ENCODE measurements at places on chromosomes 6 and 20.

- H3K27me3 ChIP-seq, result no peaks in the 10 kb centered on the region
- H3K4me3 ChIP-seq, result no peak overlapping the region
- H3K27ac ChIP-seq, result no peak overlapping the region
- no peaks in the 10 kb centered on the region for H3K36me3 ChIP-seq
- no peaks in the 10 kb centered on the region for H3K4me1 ChIP-seq
Observed at GRCh38 chr20:8693709-8694108, 375.2 kb upstream of the PLCB4 start.

DNA sequence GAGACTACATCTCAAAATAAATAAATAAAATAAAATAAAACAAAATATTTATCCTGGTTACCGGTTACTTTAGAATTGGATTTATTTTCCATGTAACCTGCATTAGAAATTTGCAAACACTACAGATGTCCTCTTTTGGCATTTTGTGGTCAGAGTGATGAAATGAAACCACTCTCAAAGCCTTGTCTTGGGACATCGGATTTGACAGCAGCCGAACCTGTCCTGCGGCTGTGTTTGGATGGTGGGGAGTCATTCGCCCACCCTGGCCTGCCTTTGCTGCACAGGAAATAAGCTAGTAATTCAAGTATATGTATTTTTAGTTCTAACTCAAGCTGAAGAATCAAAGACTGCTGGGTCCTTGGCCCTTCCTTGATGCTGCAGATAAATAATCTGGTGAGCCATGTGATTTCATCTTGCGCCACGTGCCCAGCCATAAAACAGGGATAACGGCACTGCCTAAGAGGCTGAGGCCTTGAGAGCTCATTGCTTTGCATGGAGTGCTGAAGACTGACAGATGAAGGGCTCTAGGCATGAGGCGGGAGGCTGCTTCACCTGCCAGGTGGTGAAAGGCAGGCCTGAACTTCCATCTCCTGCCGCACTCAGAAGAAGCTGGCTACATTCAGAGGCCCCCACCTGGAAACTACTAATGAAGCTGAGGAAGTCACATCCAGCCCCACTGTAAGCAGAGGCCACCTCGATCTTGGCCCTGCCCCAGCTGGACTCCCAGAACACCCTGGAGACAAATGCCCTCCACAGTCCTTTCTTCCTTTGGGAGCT, 76.9 kb downstream of the NOL4L start:
- no peak for DNase-seq
- peaks cover 51% of the 10 kb centered on the region for H3K4me1 ChIP-seq
- H3K27me3 ChIP-seq, result no peaks in the 10 kb centered on the region
- H3K27ac ChIP-seq, result no peak overlapping the region

GRCh38 chr6:13395272-13396237, 67.2 kb upstream of the TBC1D7 start:
- no peaks in the 10 kb centered on the region for H3K36me3 ChIP-seq
- H3K4me3 ChIP-seq, result no peak overlapping the region
- no peaks in the 10 kb centered on the region for H3K27me3 ChIP-seq
- DNase-seq, result no peak
- no peak overlapping the region for H3K27ac ChIP-seq
- H3K4me1 ChIP-seq, result peaks cover 5% of the 10 kb centered on the region

GRCh38 chr6:125083684-125083990, 69.9 kb upstream of the TPD52L1 start:
- peak overlapping the region; percentile 49 for H3K27ac ChIP-seq
- H3K27me3 ChIP-seq, result no peaks in the 10 kb centered on the region
- H3K4me1 ChIP-seq, result no peaks in the 10 kb centered on the region

DNA sequence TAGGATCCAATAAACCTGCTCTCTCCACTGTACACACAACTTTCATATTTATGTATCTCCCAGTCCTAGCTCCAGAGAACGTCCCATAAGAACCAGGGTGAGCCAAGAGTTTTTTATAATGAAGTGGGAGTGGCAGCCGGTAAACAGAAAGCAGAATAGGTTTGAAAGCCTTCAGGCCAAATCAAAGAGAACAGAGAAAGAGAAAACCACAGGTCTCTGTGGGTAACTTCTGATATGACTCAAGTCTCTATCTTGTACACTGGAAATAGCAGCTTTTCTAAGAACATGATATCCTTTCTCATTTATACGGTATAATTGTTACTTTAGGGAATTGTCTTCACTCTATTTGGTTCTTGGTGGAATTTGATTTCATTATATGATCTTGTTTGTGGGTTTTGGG, 273.6 kb downstream of the PACRG start:
- H3K4me3 ChIP-seq, result no peak overlapping the region
- H3K27me3 ChIP-seq, result no peaks in the 10 kb centered on the region
- H3K27ac ChIP-seq, result no peak overlapping the region
- H3K4me1 ChIP-seq, result no peaks in the 10 kb centered on the region
- H3K36me3 ChIP-seq, result no peaks in the 10 kb centered on the region
- no peak for DNase-seq

GRCh38 chr20:63748070-63748933, 8.7 kb downstream of the SLC2A4RG start:
- no peak overlapping the region for H3K27ac ChIP-seq
- H3K27me3 ChIP-seq, result no peaks in the 10 kb centered on the region
- peaks cover 20% of the 10 kb centered on the region for H3K4me1 ChIP-seq

DNA sequence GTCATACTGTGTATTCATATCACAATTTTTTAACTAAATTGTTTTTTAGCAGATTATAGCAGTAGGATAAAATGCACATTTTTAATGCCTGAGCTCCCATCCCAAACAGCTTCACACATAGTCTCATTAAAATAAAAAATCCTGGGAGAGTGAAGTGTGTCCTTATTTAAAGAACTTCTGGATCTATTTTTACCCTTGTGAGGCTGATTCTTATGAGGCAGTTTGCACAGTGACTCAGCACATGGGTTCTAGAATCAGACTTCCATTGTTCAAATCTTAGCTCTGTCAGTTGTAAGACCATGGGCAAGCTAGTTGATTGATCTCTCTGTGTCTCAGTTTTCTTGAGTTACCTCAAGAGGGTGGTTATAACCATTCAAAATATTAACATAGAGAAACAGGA, 72.3 kb downstream of the MACROD2 start:
- no peak overlapping the region for H3K4me3 ChIP-seq
- no peaks in the 10 kb centered on the region for H3K27me3 ChIP-seq
- no peak for DNase-seq
- no peaks in the 10 kb centered on the region for H3K4me1 ChIP-seq
- no peaks in the 10 kb centered on the region for H3K36me3 ChIP-seq
- H3K27ac ChIP-seq, result no peak overlapping the region

DNA sequence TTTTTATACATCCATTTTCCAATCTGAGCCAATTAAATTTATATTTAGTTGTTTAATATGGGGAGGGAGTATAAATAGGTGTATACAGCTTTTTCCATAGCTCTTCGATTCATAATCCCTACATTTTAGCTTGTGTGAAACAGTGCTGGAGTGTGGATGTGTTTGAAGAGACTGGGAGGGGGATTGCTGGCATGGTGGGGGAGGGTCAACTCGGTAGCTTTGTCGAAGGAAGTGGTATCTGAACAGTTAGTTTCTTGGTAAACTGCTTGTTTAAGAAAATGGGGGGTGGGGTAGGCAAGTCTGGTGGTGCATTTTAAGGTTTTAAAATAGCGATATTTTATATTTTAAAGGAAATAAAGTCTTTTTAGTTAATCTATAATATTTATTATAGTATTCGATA, 1.4 kb upstream of the LIN28B start:
- H3K4me3 ChIP-seq, result no peak overlapping the region
- no peak for DNase-seq
- peaks cover 52% of the 10 kb centered on the region for H3K27me3 ChIP-seq
- no peaks in the 10 kb centered on the region for H3K4me1 ChIP-seq

DNA sequence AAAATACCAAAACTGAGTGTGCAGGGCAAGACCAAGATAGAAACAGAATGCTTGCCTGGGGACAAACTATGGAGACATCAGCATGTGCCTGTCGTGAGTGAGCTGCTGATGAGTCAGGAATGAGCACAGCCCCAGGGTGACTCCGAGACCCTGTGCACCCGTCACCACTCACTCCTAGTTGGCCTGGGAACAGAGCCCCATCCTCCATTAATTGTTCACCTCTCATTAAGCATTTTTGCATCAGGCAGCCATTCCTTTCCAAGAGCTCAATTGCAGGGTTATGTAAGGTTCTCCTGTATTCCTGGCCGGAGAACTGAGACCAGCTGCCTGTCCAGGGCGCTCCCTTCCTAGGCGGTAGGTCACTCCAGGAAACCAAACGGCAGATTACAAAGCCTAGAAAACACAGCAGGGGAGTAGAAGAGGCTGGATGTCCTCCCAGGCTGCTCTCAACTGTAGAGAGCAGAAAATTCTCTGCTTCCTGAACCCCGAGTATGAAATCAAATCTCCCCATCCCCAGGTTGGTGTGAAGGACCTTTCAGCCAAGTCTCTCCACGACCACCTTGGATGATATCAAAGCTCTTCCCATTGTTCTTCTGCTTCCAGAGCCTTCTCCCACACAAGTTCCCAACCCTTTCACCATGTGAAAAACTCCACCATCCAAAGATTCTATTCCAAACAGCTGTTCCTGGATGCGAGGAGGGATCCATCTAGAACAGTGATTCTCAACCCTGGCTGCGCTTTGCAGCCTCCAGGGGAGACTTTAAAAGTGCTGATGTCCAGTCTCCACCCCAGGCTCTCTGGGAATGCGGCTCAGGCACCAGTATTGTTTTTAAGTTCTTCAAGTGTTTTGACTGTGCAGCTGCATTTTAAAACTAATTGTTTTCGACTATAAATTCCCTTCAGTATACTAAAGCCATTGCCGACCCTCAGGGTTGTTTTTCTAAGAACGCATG, 532.6 kb upstream of the JARID2 start:
- no peaks in the 10 kb centered on the region for H3K36me3 ChIP-seq
- H3K27ac ChIP-seq, result no peak overlapping the region
- no peaks in the 10 kb centered on the region for H3K27me3 ChIP-seq
- no peak for DNase-seq
- H3K4me3 ChIP-seq, result no peak overlapping the region

DNA sequence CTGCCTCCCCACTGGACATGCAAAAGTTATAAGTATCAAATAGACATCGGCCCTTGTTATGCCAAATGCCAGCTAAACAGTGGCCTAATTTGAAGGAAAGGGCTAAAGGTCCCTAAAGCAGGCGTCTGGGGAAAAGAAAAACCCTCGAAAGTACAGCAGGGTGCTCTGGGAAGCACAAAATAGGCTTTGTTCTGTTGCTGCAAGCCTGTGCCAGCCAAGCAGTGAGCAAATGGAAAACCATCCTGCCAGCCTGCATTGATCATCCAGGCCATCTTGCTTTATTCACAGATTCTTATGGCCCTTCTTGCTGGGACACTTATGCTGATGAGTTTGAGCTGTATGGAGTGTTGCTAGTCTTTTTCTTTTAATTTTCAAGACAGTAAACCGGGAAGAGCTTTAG, 62.2 kb upstream of the PLEKHG1 start:
- no peak overlapping the region for H3K27ac ChIP-seq
- DNase-seq, result no peak
- H3K4me1 ChIP-seq, result no peaks in the 10 kb centered on the region
- no peaks in the 10 kb centered on the region for H3K36me3 ChIP-seq
- no peak overlapping the region for H3K4me3 ChIP-seq

DNA sequence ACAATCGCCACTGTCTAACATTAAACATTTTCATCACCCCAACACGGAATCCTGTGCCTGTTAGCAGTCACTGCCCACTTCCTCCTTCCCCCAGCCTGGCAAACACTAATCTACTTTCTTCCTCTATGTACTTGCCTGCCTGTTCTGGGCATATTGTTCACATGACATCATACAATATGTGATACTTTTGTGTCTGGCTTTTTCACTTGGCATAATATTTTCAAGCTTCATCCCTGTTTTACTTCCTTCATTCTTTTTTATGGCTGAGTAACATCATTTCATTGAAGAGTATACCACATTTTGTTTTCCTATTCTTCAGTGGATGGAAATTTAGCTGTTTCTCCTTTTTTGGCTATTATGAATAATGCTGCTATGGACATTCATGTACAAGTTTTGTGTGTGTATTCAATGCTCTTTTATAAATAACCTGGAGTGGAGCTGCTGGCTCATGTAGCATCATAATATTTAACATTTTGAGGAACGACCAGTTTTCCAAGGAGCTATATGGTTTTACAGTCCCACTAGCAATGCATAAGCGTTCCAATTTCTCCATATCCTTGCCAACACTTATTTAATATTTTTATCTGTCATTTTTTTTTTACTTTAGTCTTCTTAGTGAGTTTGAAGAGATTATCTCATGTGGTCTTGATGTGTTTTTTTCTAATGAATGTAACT, 360.1 kb downstream of the HDGFL1 start:
- no peaks in the 10 kb centered on the region for H3K27me3 ChIP-seq
- H3K36me3 ChIP-seq, result no peaks in the 10 kb centered on the region
- H3K4me1 ChIP-seq, result no peaks in the 10 kb centered on the region
- no peak for DNase-seq

- H3K4me3 ChIP-seq, result no peak overlapping the region
- no peaks in the 10 kb centered on the region for H3K4me1 ChIP-seq
- no peaks in the 10 kb centered on the region for H3K36me3 ChIP-seq
- H3K27ac ChIP-seq, result no peak overlapping the region
- H3K27me3 ChIP-seq, result no peaks in the 10 kb centered on the region
- no peak for DNase-seq
Observed at GRCh38 chr6:158963020-158963808, 36.8 kb downstream of the RSPH3 start.

DNA sequence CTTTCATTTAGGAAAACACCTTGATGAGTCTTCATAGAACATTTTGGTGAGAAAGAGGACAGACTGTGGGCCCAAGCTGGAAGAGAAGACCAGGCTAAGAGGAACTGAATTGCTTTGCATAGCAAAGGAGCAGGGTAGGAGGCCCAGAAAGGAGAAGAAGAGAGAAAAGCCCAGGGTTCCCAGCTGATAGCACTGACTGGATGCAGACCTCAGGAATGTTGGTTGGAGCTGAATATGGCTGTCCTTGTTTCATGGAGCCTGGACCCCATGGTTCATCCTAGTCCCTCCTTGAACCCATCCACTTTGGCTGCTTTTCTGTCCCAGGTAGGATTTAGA, 18.0 kb upstream of the ZFAND3 start:
- no peak overlapping the region for H3K4me3 ChIP-seq
- no peaks in the 10 kb centered on the region for H3K27me3 ChIP-seq
- H3K4me1 ChIP-seq, result no peaks in the 10 kb centered on the region
- H3K36me3 ChIP-seq, result no peaks in the 10 kb centered on the region
- no peak overlapping the region for H3K27ac ChIP-seq

- no peaks in the 10 kb centered on the region for H3K36me3 ChIP-seq
- H3K4me1 ChIP-seq, result no peaks in the 10 kb centered on the region
- DNase-seq, result no peak
- H3K27me3 ChIP-seq, result no peaks in the 10 kb centered on the region
- H3K4me3 ChIP-seq, result no peak overlapping the region
Observed at GRCh38 chr6:139515511-139515910, 141.1 kb upstream of the CITED2 start.

DNA sequence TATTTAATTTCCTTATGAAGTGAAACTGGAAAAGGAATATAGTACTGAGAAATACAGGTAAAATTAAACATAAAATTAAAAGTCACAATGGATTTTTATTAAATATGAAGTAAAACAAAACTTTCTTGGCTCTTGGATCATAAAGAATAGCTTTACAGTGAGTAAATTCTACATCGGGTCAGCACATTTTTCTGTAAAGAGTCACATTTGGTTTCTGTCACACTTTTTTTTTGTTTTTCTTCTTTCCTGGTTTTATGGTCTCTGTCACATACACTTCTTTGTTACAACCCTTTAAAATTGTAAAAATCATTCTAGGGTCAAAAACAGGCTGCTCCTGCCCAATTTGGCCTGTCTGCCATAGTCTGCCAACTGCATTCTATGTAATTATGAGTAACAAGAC, 254.4 kb upstream of the POU3F2 start:
- no peak overlapping the region for H3K4me3 ChIP-seq
- H3K4me1 ChIP-seq, result no peaks in the 10 kb centered on the region
- no peaks in the 10 kb centered on the region for H3K36me3 ChIP-seq
- H3K27ac ChIP-seq, result no peak overlapping the region

- no peak overlapping the region for H3K4me3 ChIP-seq
- no peak overlapping the region for H3K27ac ChIP-seq
- H3K36me3 ChIP-seq, result peaks cover 31% of the 10 kb centered on the region
- H3K4me1 ChIP-seq, result peaks cover 9% of the 10 kb centered on the region
Observed at GRCh38 chr20:32213870-32214269, 6.2 kb downstream of the POFUT1 start.
